NCI-H2171 (cell line): ENCODE measurements at places on chromosomes 16 and 17.

DNA sequence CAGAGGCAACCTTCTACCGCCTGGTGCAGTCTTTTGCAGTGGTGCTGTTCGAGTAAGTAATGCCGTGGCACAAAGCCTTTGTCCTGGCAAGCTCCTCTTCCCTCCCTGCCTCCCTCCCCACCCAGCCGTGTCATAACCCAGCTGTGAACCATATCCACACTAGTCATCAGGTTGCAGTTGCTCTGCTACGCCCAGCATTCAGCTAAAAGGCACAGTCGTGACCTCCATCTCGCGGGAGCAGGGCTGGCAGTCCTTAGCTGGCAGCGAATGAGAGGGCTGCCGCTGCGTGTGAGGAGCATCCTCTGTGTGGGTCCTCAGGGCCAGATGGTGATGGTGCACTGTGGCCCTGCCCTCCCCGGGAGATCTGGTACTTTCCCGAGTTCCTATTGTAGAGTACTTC, 39.3 kb downstream of the CIBAR2 start:
- peak; percentile 17 for DNase-seq

DNA sequence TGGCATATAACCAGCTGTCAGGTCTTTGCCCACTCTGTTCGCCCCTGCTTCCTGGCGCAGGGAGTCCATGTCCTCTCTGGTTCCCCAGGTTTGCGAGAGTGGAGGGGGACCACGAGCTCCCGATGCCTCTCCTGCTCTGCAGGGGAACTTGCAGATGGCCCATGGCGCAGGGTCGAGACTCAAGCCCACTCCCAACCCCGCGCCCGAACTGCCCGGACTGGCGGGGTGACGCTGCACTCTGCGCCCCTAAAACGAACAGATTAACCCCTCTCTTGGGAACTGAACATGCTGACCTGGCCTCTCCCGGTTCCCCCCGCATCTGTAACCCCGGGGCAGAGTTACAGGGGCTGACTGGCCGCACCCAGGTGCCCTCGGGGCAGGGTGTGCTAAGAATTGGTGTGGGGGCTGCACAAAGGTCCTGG, 681 bp upstream of the PLA2G15 start:
- DNase-seq, result no peak

GRCh38 chr16:88633684-88634140, 4.7 kb upstream of the IL17C start:
- DNase-seq, result no peak

DNA sequence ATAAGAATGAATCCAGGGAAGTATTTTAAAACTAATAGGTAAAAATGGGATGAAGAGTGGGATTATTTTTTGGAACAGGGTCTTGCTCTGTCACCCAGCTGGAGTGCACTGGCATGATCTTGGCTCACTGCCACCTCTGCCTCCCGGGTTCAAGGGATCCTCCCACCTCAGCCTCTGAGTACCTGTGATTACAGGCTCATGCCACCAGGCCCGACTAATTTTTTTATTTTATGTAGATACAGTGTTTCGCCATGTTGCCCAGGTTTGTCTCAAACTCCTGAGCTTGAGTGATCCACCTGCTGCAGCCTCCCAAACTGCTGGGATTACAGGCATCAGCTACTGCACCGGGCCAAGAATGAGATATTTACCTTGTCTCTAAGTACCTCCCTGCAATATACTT, 22.1 kb downstream of the NSMCE1 start:
- no peak for DNase-seq

DNA sequence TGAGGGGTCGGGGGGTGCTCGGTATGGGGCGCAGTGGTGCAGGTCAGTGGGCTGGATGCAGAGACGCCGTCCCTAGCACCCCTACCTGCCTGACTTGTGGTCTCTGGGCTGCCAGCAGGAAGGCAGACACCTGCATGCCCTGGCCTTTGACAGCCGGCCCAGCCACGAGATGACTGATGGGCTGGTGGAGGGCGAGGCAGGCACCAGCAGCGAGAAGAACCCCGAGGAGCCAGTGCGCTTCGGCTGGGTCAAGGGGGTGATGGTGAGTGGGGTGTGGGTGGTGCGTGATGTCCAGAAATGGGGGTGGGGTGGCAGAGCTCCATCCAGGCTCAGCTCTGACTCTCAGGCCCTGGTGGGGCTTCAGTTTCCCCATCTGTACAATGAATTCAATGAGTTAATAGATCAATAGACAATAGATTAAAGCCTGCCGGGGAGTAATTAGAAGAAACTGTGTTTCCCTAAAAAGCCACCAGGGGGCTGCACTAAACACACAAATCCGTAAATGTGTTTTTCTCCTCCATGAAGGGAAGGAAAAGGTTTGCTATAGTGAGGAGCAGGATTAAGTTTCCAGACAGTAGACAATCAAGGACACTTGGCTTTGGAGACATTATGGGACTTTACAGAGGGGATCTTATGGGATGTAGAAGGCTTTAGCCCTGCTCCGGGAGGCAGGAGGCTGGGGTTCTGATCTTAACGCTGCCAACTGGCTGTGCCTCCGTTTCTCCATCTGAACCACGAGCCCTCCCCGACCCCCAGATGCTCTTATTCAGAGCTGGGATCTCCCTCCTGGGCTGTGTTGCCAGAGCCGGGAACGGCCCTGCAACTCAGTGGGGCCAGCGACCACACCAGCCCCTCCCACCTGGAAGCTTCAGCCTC, 2.2 kb downstream of the SLC12A3 start:
- peak; percentile 54 for DNase-seq

DNA sequence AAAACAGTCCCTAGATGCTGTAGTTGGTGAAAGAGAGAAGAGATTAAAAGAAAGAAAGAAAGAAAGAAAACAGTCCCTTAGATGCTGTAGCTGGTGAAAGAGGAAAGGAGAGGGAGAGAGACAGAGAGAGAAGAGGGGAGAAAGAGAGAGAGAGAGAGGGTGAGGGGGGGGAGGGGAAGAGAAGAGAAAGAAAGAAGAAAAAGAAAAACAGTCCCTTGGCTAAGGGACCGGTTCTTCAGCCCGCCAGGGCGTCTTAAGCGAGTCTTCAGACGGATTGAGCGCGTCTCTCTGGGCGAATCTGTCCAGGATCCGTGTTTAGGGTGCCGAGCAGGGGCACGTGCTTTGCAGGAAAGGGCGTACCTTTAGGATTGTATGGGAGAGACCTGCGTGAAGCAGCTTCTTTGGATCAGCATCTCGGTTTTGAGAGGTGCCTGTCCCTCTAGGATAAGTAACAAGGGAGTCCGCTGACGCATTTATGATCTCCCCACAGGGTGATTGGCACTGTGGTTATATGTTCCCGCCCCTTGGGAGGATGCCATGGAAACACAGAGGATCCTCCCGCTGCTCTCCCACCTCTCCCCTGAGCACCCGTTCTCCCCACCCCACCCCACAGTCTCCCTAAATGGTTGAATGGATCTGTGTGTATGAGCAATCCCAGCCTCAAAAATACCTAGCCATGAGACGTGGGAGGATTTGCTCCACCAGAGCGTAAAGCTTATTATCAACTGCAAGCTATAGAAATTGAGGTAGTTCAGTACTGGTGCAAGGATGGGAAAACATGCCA, 16.7 kb downstream of the GNGT2 start:
- DNase-seq, result peak; percentile 46

DNA sequence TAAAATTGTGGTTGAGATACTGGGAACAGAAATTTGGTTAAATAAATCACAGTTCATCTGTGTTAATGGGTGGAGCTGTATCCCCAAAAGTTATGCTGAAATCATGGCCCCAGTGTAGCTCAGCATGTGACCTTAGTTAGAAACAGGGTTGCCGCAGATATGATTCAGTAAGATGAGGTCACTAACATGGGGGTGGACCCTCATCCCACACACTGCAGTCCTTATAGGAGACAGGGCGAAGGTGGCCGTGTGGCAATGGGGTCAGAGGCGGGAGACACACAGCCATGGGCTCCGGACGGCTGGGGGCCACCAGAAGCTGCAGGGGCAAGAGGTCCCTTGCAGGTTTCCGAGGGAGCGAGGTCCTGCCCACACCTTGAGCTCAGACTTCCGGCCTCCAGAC, 10.7 kb downstream of the GALNS start:
- no peak for DNase-seq
